Lower leg skin (tissue), 4 donors: ENCODE measurements at places on chromosomes 12 and 14.

GRCh38 chr12:88111074-88111652 is 30.7 kb downstream of the CEP290 start:
- DNase-seq: no peak

- DNase-seq: no peak
These were observed 483.3 kb downstream of the VRK1 start for GRCh38 chr14:97280526-97280925.

DNA sequence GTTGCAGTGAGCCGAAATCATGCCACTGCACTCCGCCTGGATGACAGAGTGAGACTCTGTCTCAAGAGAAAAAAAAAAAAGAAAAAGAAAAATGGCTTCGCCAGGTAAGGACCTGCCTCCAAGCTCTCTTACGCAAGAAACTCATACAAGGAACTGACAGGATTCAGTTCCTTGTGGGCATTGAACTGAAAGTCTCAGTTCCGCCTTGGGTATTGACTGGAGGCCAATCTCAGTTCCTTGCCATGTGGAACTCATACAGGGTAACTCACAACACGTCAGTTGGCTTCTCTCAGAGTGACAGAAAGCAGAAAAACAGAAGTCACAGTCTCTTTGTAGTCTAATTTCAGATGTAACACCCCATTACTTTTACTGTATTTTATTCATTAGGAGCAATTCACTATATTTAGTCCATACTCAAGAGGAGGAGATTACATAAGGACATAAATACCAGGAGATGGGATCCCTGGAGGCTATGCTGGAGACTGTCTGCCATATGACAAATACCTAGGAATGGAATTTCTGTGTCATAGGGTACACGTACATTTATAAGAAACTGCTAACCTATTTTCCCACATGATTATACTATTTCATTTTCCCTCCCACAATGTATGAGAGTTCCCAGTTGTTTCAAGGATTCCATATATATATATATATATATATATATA is 11.4 kb upstream of the NOPCHAP1 start:
- DNase-seq: peak; percentile 29

DNA sequence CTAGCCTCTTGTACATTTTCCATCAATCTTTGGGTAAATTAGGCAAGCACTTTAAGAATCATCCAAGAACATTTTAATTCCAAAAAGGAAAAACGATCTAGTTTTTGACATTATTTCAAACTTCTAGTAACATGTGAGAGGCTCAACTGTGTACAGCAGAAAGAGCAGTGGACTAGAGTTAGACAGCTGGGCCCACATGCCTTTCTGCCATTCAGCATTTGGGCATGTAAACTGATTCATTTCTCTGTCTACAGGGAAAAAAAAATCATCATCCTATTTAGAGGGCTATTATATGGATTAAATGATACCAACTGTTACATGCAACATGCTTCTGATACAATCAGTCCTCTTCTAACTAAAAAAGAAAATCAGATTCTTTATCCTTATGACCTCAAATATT is 17.7 kb downstream of the ATP2B1 start:
- no peak for DNase-seq

DNA sequence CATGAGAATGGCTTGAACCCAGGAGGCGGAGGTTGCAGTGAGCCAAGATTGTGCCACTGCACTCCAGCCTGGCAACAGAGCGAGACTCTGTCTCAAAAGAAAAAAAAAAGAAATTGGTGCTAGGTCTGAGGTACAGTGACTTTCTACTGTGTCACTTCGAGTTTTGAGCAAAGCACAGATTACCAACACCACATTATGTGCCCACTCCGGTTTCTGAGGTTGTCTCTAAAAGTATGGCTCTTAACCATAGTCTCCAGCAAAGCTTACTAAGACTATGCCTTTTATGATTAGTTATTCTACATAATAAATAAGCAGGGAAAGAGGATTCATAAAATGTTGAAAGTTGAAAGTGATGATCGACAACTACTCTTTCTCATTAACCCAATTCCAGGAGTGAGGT is 8.0 kb downstream of the RBM23 start:
- DNase-seq: no peak

DNA sequence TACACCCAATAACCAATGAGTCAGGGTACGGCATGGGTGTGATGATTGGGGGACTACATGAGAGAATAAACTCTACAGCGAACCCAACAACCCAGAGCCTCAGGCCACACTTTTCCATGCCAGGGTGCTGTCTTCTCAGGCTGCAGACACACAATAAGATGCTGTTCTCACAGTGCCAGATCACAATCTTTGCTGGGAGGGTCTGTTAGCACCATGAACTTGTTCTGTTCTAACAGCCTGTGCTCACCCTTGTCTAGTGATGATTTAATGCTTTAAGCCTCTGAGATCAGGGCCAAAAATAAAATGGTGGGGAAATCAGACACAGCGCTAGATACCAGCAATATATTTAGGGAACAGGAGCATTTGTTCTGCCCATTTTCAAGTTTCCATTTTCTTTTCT is 621.9 kb upstream of the TBX3 start:
- no peak for DNase-seq

GRCh38 chr12:87185367-87185766 is 843.8 kb downstream of the C12orf50 start:
- DNase-seq: no peak

GRCh38 chr12:70828351-70828750 is 92.2 kb downstream of the PTPRR start:
- DNase-seq: no peak

DNA sequence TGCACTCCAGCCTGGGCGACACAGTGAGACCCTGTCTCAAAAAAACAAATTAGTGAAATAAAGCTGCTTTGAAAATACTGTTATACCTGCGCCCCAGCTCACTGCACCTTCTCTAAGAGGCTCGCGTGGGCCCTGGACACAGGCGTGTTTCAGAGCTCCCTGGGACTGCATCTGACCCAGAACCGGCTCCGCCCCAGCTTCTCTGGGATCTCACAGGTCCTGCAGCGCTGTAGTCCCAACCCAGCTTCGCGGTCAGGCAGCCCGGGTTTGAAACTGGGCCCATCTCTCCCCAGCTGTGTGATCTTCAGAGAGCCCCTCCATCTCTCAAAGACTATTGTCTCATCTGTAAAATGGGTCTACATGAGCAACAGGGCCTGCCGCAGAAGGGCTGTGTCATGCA is 7.5 kb downstream of the RIMBP2 start:
- DNase-seq: no peak

GRCh38 chr12:24360461-24360860 is 411.0 kb upstream of the SOX5 start:
- DNase-seq: no peak

DNA sequence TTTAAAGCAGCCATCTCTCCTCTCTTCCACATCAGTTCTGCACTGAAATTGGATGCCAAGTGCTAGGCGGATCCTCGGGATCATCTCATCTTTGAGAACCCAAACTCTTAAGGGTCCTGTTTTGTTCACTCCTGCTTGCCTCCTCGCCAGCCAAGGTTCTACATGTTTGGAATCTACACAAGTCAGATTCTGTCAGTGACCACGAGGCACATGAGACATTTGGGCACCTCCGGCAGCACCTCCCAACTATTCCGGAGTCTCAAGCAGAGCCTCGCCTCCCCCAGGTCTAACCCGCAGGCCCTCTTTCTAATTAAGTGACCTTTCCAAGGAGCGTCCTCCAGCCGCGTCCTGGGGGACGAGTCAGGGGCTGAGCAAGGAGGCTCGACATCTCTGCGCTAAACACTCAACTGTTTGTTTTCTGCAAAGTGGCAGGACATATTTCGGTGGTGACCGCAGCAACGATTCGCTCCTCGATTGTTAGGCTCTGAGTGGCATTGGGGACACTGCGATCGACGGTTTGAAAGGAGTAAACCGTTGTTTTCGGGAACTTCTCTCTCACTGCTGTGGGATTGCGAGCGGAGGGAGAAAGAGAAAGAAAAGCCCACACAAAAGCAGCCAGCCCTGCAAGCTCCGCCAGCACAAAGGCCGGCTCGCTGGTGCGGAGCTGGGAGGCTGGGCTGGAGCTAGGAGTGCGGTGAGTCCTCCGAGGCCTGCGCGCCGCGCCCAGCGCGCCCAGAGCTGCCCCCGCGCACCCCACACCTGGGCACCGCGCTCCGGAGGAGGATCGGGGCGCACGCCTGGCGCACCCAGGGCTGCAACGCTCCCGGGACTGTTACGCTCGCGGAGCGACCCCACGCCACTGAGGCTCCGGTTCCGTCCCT is 640 bp downstream of the ARMH4 start:
- no peak for DNase-seq

DNA sequence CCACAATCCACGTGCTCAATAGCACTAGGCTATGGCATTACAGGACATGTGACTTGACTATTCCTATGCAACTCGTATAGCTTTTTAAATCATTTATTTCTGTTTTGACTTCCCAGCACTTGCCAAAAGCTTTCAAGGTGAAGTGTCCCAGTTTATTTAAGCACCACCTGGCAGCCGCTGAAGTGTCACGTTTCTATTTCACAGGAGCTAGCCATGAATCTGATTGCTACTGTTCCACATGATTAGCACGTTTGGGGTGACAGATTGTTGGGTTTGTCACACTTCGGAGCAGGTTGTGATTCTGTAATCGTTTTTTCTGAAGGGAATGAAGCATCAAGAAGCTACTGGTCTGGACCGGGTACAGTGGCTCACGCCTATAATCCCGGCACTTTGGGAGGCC is 39.9 kb upstream of the BICDL1 start:
- no peak for DNase-seq

DNA sequence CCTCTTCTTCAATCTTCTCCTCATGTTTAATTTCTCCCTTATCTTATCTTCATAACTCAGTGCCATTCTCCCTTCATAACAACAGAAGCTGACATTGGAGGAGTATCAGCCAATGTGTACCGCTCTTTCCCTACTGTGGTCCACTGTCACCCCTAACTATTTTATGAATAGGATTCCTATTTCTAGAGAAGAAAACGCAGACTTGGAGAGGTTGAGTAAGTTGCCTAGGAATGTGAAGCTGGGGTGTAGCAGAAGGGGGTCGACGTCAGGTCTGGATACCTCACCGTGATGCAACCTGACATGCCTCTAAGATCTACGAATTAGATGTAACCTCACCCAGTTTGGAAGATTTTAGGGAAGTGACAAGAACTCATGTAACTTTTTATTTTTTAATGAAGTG is 17.1 kb downstream of the LMO3 start:
- no peak for DNase-seq

- no peak for DNase-seq
These were observed 435.0 kb downstream of the NELL2 start for GRCh38 chr12:44441155-44441554.

GRCh38 chr12:123059500-123059899 is 79.0 kb downstream of the ARL6IP4 start:
- DNase-seq: no peak

- no peak for DNase-seq
These were observed 86.4 kb downstream of the DACT1 start for GRCh38 chr14:58724206-58724605.

- DNase-seq: no peak
These were observed 62.1 kb downstream of the AMN start for GRCh38 chr14:102984336-102985102.

- peak; percentile 76 for DNase-seq
These were observed at the start of gene KITLG for GRCh38 chr12:88580051-88580871. Gene KITLG (minus strand): TSS chr12:88580471. CDS start chr12:88580278, 193 bp downstream.

DNA sequence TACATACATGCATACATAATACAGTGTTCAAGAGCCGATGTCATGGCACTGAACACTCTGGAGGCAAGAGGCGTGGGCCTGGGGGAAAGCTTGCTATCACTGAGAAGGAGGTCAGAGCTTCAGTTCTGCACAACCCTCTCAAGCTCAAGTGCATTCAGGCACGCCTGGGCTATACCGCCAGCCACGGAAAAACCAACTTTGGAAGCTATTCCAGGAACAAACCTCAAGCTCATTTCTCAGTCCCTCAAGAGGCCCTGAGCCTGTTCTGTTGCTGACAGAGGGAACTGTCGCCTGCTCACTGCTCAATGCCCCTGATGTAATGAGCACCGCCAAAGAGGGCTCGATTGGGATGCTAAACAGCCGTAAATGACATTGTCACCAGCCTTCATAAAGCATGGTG is 9.2 kb downstream of the NOS1 start:
- no peak for DNase-seq

DNA sequence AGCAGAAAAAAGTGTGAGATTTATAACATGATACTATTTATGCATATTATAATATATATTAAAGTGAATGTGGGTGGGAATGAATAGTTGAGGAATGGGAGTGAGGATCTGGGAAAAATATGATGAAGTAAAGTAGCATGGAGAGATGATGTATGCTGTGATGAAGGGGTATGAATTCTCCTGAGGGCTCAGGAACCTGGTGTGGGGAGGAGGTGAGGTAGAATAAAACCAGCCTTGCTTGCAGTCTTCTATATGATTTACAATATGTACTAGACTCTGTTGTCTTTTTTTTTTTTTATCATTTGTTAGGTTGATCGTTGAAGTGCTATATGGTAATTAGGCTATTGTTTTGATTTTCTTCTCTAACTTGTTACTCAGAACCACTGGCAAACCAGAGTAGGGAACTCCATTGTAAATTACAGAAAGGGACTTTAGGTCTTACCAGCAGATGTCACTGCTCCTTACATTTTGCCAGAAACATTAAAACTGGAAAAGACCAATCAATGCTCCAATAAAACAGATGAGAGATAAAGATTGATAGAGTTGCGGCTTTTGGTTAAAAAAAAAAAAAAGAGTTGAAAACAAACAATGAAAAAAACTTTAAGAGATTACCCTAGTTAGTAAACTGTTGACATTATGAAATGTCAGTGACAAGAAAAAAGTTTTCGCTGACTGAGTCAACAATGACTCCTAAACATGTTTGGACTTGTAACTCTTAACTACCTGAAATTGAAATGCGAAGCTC is 39.9 kb downstream of the ATL1 start:
- DNase-seq: no peak

DNA sequence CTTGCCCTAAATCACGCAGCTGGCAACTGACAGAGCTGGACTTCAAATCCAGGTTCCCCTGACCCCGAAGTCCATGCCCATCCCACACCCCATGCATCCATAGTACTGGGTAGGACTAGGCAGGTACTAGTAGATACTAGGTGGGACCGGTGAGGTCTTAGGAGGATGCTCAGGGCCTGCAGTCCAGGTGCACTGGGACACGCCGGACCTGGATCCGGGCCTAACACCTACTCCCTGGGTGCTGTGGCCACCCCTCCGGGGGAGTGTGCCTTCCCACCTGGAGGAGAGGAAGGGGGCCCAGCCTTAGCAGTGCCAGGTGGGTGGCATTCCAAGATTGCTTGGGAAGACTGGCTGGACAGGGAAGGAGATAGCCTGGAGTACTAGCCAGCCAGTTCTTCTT is 64.8 kb downstream of the CACNA1C start:
- DNase-seq: no peak

GRCh38 chr14:70909733-70910614 is 2.7 kb downstream of the PCNX1 start:
- DNase-seq: no peak
